ENCODE measurements at places on chromosomes 6 and 20.
A peak's percentile ranks its signal among the peaks of the same experiment; 100 is the strongest.

DNA sequence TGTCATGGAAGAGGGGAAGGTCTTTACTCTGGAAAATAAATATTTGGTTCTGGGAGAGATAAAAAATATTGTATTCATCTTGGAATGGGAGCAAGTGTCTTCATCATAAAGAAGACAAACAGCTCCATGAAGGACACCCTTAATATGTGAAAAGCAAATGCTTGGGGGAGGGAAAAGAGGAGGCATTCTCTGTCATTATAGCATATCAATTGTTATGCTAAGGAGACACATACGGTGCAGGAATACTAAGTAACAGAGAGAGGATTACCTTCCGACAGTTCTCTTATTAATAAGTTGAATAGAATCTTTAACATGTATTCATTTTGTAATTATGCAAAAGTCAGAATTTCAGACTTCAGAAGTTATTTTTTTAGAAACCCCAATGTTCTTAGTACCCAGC, 634.4 kb downstream of the UTRN start:
- DNase-seq: no peak

DNA sequence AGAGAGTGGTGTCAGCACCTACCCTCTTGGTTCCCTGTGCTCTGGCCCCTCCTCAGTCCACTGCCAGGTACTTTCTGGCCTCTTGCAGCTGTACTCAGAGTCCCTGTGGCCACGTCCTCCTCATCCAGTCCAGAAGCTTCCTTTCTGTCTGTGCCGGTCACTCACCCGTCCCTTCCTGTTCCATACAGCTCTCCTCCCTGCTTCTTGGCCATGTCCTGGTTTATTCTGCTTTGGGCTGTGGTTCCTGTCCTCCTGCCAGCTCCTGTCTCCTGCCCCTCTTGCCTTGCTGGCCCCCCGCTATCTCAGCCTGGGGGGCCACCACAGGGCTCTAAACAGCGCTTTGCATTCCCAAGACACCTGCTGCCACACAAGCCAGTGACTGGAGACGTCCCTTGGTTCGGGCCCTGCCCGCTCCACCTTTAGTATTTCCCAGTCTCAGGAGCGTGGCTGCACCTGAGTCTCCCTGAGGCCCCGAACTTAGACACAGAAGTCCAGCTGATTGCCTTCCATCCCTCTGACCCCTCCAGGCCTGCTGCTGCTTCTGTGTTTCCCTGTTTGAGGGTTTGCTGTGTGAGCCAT, 15.5 kb upstream of the RBM38 start:
- DNase-seq: no peak

- no peak for DNase-seq
These were observed 265.2 kb upstream of the RIN2 start for GRCh38 chr20:19492687-19493336.

DNA sequence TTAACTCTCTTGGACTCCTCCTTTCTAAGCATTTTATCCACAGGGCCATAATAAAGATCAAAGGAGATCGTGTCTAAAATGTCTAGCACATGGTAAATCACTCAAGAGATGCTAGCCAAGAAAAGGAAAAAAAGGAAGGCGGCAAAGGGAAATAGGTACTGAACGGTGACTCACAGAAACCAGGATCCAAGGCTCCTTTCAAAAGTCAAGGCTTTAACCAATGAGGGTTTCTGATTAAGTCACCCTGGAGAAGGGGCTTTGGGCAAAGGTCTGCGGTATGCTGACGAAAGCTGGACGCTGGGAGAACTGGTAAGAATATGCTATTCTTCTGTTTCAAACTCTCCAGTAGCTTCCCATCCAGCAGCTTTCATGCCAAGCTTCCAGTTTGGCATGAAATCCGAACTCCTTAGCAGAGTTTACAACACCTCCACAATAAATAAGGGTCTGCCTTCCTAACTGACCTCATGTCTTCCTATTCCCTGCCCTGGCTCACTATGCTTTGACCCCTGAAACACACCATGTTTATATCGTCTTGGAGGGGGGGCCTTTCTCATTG, 1.0 kb downstream of the TOMM34 start:
- DNase-seq: no peak

DNA sequence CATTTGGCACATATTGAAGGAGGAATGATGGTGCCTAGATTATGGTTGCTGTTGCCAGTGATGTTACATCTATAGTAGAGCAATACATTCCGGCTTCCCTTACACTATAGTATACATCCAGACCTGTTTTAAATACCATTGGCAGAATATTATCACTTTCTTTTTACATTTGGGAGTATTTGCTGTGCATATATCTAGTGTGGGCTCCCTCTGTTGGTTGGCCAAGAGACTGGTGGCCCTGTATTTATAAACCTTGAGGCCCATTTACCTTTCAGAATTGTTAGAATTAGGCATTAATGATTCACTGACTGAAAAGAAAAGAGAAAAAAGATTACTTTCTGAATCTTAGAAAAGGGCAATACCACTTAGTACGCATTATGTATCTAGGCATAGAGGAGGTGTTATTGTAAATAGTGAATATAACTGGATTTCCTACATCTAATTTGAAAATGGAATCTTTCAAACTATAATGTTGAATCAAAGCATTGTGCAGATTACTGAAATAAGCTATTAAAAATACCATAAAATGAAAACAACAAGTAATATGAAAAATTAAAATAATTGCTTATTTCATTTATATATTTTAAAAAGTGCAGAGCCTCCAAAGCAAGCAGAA, 628.8 kb upstream of the MAN1A1 start:
- DNase-seq: peak; percentile 51

GRCh38 chr20:47278907-47279348, 77.6 kb downstream of the ZMYND8 start:
- DNase-seq: no peak

DNA sequence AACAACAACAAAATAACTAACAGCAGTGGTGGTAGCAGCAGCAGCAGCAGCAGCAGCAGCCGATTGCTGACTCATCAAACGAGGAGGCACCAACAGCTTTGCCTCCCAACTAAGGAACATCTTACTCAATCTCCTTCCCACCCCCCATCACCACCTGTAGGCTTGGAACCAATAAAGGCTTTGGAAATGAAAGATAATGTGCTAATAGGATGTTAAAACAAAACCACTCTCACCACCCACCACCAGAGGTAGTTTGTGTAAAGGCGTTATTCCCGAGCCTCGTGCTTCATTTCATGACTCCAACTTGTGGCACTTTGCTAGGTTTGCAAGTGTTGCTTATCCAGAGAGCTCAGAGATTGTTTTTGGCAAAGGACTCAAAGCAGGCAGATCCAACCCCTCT, 346.5 kb downstream of the CD83 start:
- DNase-seq: peak; percentile 40

- DNase-seq: no peak
These were observed 62.4 kb upstream of the FERMT1 start for GRCh38 chr20:6185268-6185667.

DNA sequence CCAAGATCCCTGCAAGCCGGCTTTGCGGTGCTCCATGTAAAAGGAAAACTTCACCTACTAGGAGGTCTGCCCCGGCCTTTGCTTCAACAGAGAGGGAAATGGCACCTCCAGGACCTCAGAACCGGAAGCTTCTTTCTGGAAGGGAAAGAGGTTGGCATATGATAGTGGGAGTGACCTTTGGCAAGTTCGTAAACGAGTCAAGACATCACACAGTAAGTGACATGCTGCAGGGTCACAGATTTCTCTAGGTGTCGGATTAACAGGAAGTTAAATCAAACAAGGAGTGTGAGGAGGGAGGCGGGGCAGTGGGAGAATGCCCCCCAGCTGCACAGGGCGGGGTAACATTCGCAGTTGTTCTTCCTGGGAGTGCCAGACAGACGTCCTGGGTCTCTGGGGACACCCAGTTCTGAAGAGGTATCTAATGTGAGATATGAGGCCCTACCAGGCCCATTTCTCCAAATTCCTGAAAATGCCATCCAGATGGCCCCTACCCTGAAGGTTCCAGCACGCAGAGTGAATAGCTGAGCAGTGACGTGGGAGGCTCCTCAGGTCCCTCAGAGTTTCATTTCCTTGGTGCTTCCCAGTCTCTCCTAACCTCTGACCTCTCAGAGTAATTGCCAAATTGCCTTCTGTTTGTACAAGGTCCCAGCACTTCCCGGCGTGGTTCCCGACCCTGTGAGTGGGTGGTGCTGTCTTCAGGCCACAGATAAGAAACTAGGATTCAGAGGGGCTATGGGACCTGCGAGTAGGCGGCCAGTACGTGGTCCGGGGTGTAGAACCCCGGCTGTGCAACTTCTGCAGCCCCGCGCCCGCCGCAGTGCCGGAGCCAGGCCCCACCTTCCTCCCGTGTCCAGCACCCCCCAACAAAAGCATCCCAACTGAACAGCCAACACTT, 1.9 kb downstream of the RRBP1 start:
- DNase-seq: peak; percentile 76

DNA sequence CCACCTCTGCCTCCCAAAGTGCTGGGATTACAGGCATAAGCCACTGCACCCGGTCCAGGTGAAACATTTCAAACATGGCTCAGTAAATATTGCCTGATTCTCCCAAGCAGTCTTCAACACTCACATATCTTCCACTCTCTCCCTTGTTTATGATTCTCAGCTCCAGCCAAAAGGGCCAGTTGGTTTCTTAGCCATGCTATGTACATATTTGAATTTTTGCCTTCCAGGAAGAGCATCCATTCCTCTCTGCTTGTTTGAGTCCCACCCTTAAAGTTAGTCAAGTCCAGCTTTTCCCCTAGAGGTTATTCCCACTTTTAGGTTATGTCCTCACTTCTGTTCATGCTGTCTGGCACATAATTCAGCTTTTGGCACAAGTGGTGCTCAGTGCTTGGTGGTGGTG, 5.9 kb downstream of the KIFC1 start:
- no peak for DNase-seq

DNA sequence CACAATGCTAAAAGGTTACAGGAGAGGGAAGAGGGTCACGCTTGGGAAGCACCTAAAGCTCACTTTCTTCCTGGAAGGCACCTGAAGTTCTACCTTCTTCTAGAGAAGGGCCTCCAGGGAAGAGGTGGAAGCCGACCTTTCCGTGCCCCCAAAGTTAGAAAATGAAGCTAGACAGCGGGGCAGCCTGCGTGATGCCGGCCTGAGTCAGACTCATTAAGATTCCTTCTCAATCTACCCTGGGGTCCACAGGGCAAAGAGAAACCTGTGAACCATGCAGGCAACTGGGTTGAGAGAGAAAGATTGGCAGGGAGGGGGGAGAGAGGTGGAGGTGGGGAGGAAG, 54.8 kb upstream of the CCDC167 start:
- DNase-seq: peak; percentile 19

GRCh38 chr6:72238021-72238420, 351.7 kb downstream of the RIMS1 start:
- DNase-seq: no peak

DNA sequence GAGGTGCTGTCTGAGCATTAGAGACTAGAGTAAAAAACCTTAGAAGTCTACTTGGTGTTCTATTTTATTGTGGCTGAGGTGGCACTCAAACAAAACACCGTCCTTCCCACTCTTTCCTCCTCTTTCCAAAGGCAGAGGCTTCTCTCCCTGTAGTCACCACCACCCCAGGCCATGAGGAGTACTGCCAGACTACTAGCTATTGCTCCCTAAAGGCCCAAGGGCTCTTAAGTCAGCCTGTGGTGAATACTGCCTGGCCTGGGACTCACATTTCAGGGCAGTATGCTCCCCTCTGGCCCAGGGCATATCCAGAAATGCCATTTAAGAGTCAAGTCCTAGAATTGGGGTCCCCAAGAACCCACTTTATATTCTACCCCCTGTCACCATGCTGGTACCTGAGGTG, 309.7 kb upstream of the IMPG1 start:
- no peak for DNase-seq

DNA sequence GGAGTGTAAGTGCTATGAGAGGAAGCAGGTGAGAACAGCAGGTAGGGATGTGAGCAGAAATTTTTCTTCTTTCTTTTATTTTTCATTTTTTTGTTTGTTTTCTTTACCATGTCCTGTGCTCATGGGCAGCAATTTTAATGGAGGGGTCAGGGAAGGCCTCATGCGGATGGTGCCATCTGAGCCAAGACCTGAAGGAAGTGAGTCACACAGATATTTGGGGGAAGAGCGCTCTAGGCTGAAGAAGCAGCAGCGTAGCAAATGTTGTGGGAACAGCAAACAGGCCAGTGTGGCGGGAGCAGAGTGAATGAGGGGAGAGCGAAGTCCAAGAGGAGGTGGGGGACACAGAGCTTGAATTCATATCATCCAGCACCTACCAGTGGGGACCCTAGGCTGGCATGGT, 12.7 kb downstream of the SPDEF start:
- DNase-seq: peak; percentile 45

DNA sequence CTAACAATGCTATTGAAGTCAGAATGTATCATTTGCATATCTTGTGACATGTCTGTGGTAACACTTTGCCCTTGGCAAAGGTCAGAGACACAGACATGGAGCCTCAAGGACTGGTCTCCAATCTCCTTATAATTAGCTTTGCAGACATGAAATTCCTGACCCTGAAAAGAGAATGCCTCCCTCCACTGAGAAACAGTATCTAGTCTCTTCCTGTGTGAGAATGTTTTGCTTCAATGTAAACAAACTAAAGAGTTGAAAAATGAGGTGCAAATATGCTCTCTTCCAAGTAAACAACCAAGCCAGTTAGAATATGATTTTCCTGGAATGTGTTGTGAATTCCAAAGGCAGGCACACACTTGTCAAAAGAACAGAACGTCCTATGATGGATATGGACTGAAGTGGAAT, 407.1 kb upstream of the MARCKS start:
- peak; percentile 46 for DNase-seq

Data from AG10803 (cell line).